ENCODE measurements at places on chromosomes 7 and 10.

- no peak for DNase-seq
Measured at GRCh38 chr10:17227367-17228090, 512 bp upstream of the VIM start.

DNA sequence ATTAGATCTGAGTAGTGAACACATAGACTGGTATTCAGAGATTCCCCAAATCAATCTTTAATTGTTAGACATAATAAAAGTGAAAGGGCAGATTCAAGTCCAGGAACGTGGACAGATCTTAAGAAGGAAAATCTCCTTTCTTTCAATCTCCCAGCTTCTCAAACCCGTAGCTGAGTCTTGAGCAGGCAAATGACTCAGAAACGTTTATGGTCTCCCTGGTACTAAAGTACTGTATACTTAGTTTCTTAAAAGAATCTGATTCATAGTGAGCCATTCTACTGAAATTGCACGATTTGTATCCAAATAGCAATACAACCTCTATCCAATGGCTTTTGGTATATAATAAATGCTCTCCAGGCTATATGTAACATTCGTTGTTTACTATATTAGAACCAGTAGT lies 140.4 kb upstream of the RHEB start:
- DNase-seq: no peak

DNA sequence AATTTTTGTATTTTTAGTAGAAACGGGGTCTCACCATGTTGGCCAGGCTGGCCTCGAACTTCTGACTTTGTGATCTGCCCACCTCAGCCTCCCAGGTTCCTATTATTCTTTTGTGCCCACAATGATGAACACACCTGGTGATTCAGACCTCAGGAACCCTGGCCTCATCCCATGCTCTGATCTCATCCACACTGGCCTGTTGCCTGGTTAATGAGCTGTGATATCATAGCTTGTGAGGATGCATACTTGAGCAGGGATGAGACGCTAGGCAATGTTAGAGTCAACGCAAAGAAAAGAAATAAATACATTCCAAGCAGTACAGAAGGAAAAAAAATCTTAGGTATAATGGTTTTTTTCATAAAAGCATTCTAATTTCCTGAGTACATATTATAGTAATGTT lies 82.4 kb upstream of the RNF32 start:
- peak; percentile 46 for DNase-seq

DNA sequence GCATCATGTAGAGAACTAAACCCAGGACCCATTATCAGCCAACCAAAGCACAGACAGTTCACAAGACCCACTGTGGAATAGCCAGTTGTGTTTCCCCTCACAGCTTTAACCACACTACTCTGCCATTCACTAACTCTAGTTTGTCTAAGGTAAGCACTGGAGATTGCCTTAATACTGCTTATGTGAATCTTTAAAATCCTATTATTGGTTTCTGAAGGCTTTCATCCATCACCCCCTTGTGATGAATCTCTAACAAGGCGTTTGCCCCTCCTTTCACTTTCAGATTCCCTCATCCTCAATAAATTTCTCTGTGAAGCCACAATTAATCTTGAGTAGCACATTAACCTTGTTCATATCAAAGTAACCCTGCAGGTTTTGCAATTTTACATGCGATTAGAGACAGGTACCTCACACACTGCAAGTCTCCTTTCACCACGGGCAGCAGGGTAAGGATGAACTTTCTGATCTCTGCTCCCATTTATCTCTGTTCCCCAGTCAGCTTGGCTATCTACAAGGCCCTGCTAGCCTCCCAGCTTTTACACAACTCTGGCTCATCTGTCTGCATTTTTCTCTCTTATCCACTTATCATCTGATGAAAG lies 785.6 kb downstream of the REEP3 start:
- DNase-seq: no peak

- no peak for DNase-seq
Measured at GRCh38 chr7:31476941-31477677, 36.8 kb upstream of the ITPRID1 start.

- no peak for DNase-seq
Measured at GRCh38 chr7:7014827-7015595, 167.3 kb upstream of the C1GALT1 start.

- DNase-seq: no peak
Measured at GRCh38 chr7:80318081-80318480, 183.4 kb downstream of the GNAI1 start.

GRCh38 chr10:8531116-8531515 lies 476.6 kb downstream of the GATA3 start:
- no peak for DNase-seq
